Testis (tissue), 5 donors: ENCODE measurements at places on chromosomes 13 and 19. TPM values are rescaled to one million over a fixed set of nuclear protein-coding genes. Genes with fewer than 3 reads are reported as not detected.
A peak's percentile ranks its signal among the peaks of the same experiment; 100 is the strongest.

- no peak overlapping the region for H3K27ac ChIP-seq
- no peak for DNase-seq
- H3K36me3 ChIP-seq: no peaks in the 10 kb centered on the region
- no peak overlapping the region for H3K4me3 ChIP-seq
- no peaks in the 10 kb centered on the region for H3K27me3 ChIP-seq
Measured at GRCh38 chr19:50992666-50993035, 8.8 kb downstream of the KLK8 start.

GRCh38 chr13:95924389-95924994 is 128.7 kb downstream of the UGGT2 start:
- no peak for DNase-seq
- no peaks in the 10 kb centered on the region for H3K36me3 ChIP-seq
- H3K27ac ChIP-seq: no peak overlapping the region
- no peak overlapping the region for H3K4me3 ChIP-seq
- H3K27me3 ChIP-seq: no peaks in the 10 kb centered on the region

The CCDC70 gene
- total RNA-seq: 82.2 TPM

DNA sequence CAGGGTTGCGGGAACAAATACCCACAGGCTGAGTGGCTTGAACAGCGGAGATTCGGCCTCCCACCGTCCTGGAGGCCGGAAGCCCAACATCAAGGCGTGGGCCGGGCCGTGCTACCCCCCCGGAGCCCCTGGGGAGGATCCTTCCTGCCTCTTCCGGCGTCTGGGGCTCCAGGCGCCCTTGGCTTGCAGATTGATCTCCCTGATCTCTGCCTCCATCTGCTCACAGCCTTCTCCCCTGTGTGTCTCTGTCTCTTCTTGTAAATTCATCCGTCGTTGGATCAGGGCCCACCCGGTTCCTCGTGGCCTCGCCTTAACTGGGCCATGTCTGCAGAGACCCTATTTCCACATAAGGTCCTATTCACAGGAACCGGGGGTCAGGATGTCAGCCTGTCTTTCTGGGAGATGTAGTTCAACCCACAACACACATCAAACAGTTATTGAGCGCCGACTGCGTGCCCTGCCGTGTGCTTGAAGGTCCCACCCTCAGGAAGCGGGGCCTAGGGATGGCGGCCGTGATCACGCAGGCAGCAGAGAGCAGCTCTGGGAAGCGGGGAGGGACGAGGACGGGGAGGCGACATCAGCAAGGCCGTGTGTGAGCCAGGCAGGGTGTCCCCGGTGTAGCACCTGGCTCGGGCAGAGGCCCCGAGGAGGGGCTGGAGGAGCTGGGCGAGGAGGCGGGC is 21.3 kb downstream of the HCN2 start:
- no peaks in the 10 kb centered on the region for H3K27me3 ChIP-seq
- peak; percentile 67 for DNase-seq
- H3K4me3 ChIP-seq: no peak overlapping the region
- no peaks in the 10 kb centered on the region for H3K36me3 ChIP-seq
- peak overlapping the region; percentile 63 for H3K27ac ChIP-seq
